ENCODE measurements at places on chromosomes 7 and 10. TPM values are rescaled to one million over a fixed set of nuclear protein-coding genes. Genes with fewer than 3 reads are reported as not detected.

- no peak for DNase-seq
Measured at GRCh38 chr7:142308918-142309317, 51.1 kb upstream of the PRSS58 start.

DNA sequence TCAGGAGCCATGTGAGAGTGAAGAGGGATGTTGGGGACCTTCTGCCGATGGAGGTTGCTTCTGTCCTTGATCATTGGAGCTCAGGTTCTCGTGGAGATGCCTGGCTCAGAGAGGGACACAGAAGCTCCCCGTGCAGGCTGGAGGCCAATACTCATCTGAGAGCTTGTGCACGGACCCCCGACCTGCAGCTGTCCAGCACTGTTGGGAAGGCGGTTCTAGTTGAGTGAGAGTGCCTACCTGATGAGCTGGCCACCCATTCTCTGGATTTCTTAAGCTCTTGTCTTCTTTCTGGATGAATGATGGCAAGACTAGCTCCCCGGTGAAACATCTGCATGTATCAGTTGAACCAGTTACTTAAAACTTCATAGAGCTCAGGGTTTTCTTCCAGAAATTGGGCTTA is 247.6 kb upstream of the MKI67 start:
- DNase-seq: no peak

DNA sequence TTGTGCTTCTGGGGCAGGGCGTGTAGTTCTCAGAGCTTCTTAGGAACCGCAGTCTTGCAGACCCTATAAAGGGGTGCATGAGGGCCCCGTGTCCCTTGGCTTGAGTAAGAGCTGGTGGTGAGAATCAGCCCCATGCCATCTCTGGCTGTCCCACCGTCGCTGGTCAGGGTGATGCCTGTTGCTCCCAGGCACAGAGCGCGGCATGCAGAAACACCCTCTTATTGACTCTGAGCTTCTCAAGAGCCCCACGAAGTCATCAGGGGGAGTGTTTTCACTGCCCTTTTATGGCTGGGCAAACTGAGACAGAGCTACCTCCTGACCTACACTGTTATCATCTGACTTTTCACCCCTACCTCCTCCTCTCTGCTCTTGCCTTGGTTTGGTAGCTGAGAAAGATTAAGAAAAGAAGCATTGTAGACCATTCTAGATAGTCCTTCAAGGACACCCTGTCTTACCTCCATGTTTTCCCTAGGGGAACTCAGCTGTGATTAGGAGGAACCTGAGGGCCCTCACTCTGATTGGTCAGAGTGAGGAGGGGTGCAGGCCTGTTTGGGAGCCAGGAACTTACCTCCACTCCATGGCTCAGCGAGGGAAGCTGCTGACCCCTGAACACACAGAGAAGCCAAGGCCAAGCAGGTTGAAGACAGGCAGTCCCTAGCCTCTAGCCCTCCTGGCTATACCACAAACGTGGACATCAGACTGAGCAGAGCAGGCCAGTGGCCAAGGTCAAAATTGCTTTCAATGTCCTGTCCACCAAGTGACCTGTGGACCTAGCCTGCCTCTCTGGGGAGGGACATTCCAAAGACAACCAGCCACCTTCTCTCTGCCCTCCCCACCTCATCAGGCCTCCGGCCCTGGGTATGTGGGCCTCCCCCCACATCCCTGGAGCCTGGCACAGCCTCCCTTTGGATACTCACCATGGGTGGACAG is 17.6 kb downstream of the UNC5B start:
- no peak for DNase-seq

GRCh38 chr7:116443101-116443523 is 56.4 kb upstream of the CAV2 start:
- no peak for DNase-seq

DNA sequence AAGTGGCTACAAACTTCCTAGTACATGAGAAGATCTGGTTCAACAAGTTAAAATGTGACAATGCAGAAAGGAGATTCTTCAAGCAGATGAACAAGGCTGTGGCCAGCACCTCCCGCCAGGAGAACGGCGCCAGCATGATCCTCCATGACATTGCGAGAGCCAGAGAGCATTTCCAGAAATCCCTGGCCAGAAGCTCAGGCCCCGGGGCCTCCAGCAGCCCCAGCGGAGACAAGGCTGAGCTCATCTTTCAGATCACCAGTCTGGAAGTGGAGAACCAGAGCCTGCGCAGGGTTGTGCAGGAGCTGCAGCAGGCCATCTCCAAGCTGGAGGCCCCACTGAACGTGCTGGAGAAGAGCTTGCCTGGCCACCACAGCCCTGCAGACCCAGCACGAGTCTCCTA is 40.1 kb upstream of the ZNF273 start:
- DNase-seq: peak; percentile 7

GRCh38 chr10:111171183-111171582 is 94.4 kb downstream of the ADRA2A start:
- DNase-seq: no peak

The ELFN1 gene
- 1.4 TPM for total RNA-seq

DNA sequence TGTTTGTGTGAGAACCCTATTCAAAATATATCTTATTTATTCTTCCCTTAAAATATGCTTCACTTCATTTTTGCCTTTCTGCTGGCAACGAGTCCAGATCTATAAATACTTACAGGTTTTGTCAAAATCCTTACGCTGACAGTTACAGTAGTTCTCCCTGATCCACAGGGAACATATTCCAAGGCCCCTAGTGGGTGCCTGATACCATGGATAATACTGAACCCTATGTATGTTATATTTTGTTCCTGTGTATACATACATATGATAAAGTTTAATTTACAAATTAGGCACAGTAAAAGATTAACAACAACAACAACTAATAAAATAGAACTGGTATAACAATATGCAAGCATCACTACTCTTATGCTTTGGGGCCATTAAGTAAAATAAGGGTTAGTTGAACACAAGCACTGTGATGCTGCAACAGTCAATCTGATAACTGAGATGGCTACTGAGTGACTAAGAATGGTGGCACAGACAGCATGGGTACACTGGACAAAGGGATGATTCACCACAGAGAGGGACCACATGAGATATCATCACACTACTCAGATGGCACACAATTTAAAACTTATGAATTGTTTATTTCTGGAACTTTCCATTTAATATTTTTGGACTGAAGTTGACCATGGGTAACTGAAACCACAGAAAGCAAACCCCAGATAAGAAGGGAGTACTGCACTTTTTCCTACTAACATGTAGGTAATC is 29.4 kb upstream of the PCGF5 start:
- DNase-seq: no peak

DNA sequence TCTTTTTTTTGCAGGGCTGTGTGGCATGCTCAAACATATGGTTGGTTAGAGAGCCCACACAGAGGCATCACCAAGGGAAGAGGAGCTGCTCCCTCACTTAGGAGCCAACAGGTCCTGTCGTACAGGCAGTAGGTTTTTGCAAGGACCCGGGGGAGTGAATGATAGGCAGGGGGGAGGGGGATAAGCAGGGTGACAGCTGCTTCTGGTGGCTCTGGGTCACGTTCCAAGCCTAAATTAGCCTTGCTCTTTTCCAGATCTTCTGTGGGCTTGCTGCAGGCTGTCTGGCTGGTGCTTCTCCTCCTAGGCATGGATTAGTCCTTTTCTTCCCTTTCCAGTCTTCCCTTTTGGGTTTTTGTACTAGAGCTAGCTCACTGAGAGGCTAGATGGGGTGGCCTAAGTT is 117.7 kb upstream of the PODXL start:
- DNase-seq: no peak

DNA sequence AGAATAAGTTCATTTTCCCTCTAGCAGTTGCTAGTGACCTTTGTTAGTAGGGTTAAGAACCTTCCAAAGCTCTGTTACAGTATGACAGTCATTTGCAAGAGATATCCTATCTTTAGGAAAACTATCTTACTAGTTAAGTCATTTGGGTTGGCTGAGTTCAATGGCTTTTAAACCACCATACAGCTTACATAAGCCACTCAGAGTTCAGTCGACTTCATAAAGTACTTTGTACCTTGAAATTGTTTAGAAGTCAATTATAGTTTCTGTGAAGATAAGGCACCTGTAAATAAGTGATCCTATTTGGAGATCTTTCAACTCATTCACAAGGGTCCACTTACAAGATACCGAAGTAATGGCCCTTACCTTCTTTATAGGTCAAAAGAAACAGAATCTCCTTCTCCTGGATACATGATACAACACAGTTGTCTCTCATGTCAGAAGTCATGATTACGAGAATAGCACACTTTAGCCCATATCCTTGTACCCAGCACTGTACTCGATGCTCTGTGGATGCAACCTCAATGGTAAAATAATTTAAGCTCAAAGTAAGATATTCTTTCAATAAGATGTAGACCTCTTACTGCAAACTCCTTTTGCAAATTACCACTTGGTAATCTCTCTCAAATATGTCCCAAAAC is 11.9 kb upstream of the ABCC2 start:
- DNase-seq: no peak

The FAM25C gene
- total RNA-seq: not detected

GRCh38 chr7:127833641-127834040 is 181.6 kb downstream of the SND1 start:
- no peak for DNase-seq

The PIK3CG gene
- total RNA-seq: 7.1 TPM

DNA sequence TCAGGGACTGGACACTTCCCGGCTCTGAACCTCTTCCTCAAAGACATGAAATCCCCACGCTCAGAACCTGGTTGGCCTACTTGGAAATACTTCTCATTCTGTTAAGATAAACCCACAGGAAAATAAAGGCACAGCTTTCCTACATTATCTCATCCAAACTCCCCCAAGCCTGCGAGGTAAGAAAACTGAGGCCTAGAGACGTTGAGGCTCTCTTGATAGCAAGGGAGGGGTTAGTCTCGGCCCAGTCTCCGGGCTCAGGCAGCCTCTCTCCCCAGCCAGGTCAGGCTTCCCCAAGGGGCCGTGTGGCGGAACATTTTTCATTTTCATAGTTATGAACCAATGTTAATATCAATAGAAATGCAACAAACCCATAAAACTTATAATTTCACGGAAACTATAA is 4.6 kb upstream of the EIF3B start:
- DNase-seq: no peak

The RPEL1 gene
- total RNA-seq: 0.09 TPM

The TMEM176A gene
- total RNA-seq: 246 TPM

The OR6B1 gene
- total RNA-seq: not detected

DNA sequence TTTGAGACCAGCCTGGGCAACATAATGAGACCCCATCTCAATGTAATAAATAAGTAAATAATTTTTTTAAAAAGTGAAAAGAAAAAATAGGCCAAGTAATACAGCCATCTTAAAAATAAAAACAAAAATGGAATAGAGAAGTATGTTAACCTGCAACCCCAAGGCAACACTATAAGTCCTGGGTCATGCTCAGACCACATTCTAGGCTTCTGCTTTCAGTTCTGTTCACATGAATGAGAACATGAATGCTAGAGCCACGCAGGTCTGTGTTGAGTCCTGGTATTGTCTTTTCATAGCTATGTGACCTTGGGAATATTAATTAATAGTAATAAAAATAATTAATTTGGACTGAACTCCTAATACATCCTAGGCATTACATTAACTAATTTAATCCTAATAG is 284.0 kb downstream of the AUTS2 start:
- DNase-seq: no peak

- peak; percentile 40 for DNase-seq
Measured at GRCh38 chr10:113126229-113127201, 176.5 kb downstream of the TCF7L2 start.

The FOXI2 gene
- 0.23 TPM for total RNA-seq

The KCP gene
- 5.2 TPM for total RNA-seq

The PCLO gene
- total RNA-seq: 7.4 TPM

The NFE2L3 gene
- total RNA-seq: 8.7 TPM

DNA sequence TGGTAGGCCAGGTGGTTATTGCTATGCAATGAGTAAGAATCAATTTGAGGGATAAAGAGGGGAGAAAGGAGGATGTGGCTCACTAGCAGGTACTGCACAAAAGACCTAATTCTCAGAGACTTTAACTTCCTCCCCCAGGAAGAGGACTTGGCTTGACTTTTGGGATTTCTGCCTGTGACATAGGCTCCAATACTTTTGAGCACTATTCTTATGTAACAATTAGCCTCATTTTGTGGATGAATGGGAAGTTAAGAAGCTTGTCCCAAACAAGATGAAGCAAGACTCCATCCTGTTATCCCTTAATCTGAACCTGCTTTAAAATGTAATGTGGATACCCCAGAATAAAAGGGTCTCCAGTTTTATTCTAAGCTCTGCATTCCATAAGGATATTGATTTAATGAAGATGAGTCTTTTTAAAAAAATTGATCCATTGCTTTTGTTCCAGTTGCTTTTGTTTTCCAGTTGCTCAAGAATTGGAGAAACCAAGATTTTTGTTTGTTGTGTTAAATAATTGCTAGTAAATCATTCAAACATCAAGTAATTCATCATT is 218.5 kb downstream of the SNX13 start:
- no peak for DNase-seq

The HNRNPF gene
- 184 TPM for total RNA-seq

The C10orf62 gene
- 1.0 TPM for total RNA-seq
